ENCODE measurements at places on chromosomes 7 and 10.

GRCh38 chr10:24518981-24519597 lies 204.6 kb downstream of the ARHGAP21 start:
- H3K4me1 ChIP-seq: peaks cover 14% of the 10 kb centered on the region
- peak; percentile 28 for DNase-seq
- peaks cover 59% of the 10 kb centered on the region for H3K36me3 ChIP-seq
- H3K27ac ChIP-seq: peak overlapping the region; percentile 32
- H3K27me3 ChIP-seq: no peaks in the 10 kb centered on the region
- no peak overlapping the region for H3K4me3 ChIP-seq

DNA sequence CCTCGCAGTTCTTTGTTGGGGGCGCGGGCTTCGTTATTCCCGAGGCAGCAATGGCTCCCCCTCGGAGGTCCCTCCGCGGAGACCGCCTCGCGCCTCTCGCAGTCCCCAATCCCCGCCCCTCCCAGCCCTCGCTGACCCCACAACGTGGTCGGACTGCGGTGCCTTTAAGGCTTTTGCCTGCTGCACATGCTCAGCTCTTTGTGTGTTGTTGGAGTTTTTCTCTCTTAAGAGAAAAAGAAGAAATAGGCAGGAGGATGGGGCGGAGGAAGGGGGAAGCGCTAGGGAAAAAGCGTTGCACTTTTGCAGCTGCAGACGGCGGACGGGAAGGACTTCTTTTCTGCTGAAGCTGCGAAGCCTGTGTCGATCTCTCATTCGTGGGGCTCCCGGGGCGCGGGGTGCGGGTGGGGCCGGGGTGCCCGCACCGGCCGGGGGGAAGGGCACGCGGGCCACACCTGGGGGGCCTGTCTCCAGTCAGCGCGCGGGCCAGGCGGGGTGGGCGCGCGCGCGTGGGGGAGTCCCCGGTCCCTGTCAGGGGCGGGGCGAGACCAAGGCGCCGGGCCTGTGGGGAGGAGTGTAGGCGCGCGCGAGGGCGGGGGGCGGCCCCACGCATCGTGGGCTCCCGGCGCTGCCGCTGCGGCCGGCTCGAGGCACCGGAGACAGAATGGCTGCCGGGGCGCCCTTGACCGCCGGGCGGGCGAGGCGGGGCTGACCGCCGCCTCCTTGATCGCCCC lies 445 bp upstream of the ATRNL1 start:
- H3K27ac ChIP-seq: no peak overlapping the region
- peaks cover 18% of the 10 kb centered on the region for H3K4me1 ChIP-seq
- peaks cover 67% of the 10 kb centered on the region for H3K27me3 ChIP-seq
- no peak for DNase-seq

DNA sequence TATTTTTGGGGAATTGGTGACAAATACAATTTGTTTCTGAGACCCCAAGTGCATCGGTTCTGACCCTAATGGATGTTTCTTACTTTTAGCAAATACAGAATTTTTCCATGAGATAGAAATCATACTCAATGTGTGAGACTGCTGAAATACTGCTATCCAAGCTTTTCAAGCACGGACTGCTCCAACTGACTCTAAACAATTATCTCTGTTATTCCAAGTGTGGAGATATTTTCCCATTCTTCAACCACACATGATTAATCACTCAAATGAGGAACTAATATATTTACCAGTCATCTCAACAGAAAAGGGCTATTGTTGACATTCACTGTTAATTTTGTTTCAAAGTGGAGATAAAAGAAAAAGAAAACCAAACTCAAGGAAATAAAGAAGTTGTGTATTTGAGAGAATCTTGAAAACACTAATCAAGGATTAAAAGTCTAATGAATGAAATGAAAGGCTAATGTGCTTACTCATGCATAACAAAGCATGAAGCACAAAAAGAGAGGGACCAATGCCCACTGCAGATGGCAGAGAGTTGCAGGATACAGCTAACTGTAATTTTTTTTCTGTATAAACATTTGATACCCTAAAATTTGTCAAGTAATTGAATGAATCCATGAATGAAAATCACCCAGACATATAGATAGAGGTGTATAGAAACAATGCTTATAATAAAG lies 423.6 kb downstream of the DGKB start:
- no peak overlapping the region for H3K27ac ChIP-seq
- H3K4me1 ChIP-seq: no peaks in the 10 kb centered on the region
- no peaks in the 10 kb centered on the region for H3K36me3 ChIP-seq

- no peaks in the 10 kb centered on the region for H3K27me3 ChIP-seq
- peak overlapping the region; percentile 81 for H3K27ac ChIP-seq
- H3K4me1 ChIP-seq: peaks cover 10% of the 10 kb centered on the region
- H3K36me3 ChIP-seq: no peaks in the 10 kb centered on the region
Measured at GRCh38 chr7:34612661-34613060, 45.4 kb upstream of the NPSR1 start.

DNA sequence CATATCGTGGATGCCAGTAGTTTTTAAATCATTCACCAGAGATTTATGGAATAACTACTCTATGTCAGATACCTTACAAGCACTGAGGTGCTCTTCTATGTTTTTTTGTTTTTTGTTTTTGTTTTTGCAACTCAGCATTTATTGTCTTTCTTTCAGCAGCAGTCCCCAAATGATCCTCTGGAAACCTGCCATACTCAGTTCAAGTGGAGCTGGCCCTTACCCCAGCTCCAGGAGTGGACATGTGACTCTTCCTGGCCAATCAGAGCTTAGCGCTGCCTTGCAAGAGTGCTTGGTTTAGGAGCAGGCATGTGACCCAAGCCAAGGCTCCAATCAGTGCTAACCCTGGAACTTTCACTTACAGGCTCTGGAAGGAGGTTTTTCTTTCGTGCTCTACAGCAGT lies 356.6 kb upstream of the ZMIZ1 start:
- H3K27ac ChIP-seq: peak overlapping the region; percentile 42
- DNase-seq: peak; percentile 51
- no peaks in the 10 kb centered on the region for H3K36me3 ChIP-seq
- H3K4me1 ChIP-seq: peaks cover 18% of the 10 kb centered on the region
- no peak overlapping the region for H3K4me3 ChIP-seq

GRCh38 chr10:109259293-109259692 lies 664.0 kb downstream of the XPNPEP1 start:
- H3K4me3 ChIP-seq: no peak overlapping the region
- no peak for DNase-seq
- H3K36me3 ChIP-seq: no peaks in the 10 kb centered on the region
- H3K27me3 ChIP-seq: no peaks in the 10 kb centered on the region
- no peak overlapping the region for H3K27ac ChIP-seq

DNA sequence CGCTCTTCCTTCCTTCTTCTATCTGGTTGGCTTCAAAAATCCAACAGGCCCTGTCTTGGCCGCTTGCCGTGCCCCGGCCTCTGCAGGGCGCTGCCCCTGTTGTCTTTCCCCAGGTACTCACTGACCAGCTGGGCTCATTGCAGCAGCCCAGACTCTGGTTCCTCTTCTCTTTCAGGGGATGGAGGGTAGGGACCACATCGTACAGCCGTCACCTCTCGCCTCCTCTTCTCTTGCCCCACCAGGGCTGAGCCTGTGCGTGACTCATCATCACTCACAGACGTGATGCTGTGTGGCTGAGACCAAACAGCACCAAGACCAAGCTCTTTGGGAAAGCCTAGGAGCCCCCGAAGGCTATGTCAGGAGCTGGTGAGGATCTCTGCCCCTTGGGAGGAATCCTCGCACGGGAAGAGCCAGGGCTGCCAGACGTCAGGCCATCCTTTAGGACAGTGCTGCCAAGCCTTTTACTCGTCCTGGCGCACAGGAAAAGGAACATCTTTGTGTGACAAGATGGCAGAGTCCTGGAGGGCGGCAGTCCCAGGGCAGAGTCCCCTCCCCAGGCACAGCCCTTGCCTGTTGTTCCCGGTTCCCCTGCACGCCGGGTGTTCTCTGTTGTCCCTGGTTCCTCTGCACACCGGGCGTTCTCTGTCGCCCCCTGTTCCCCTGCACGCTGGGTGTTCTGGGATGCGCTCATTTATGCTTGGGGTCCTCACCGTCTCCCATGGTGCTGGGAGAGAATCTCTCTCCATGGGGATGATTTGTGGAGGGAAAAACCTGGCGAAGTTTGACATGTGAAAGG lies 188.5 kb upstream of the SHH start:
- H3K4me1 ChIP-seq: no peaks in the 10 kb centered on the region
- H3K4me3 ChIP-seq: no peak overlapping the region
- DNase-seq: no peak

- H3K4me1 ChIP-seq: peaks cover 38% of the 10 kb centered on the region
- no peaks in the 10 kb centered on the region for H3K36me3 ChIP-seq
- peaks cover 100% of the 10 kb centered on the region for H3K27me3 ChIP-seq
- no peak overlapping the region for H3K4me3 ChIP-seq
- no peak overlapping the region for H3K27ac ChIP-seq
Measured at GRCh38 chr7:101170617-101171441, 5.5 kb upstream of the VGF start.

GRCh38 chr7:43747328-43748105 lies 11.0 kb upstream of the BLVRA start:
- no peak overlapping the region for H3K4me3 ChIP-seq
- no peak for DNase-seq
- no peak overlapping the region for H3K27ac ChIP-seq

- no peaks in the 10 kb centered on the region for H3K27me3 ChIP-seq
- H3K4me1 ChIP-seq: peaks cover 26% of the 10 kb centered on the region
- H3K36me3 ChIP-seq: peaks cover 80% of the 10 kb centered on the region
- no peak overlapping the region for H3K27ac ChIP-seq
Measured at GRCh38 chr7:5359344-5359743, 64.3 kb downstream of the TNRC18 start.

DNA sequence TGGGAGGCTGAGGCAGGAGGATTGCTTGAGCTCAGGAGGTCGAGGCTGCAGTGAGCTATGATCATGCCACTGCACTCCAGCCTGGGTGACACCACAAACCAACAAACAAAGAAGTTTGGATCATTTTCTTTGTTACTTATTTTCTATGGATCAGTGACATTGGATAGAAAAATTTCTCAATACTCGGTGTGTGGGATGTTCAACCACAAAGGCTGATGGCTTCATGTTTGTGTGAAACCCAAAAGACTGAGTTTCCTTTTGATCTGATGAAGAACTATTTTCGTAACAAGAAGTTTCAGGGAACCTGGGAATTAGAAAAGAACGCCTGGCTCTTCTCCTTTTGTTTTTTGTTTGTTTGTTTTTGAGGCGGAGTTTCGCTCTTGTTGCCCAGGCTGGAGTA lies 104.0 kb downstream of the HOXA1 start:
- H3K4me3 ChIP-seq: no peak overlapping the region
- H3K4me1 ChIP-seq: no peaks in the 10 kb centered on the region
- H3K27me3 ChIP-seq: peaks cover 29% of the 10 kb centered on the region

DNA sequence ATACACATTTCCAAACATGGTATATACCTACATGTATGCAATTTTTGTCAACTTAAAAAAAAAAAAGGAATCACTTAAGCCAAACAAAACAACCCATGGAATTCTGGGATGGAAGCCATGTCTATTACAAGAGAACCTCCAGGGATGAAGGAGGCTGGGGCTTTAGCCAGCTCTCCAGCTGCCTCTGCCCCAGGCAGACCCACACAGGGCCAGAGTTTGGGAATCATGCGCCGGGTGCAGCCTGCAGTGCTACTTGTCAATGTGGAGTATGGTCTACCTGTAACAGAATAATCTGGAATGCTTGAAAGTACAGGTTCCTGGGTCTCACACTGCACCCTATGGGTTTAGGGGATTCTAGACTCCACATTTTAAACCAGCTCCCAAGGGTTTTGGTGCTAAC lies 10.8 kb downstream of the ATP6V0E2 start:
- no peaks in the 10 kb centered on the region for H3K27me3 ChIP-seq
- no peak overlapping the region for H3K4me3 ChIP-seq
- peaks cover 67% of the 10 kb centered on the region for H3K4me1 ChIP-seq
- H3K27ac ChIP-seq: peak overlapping the region; percentile 77
- DNase-seq: peak; percentile 61

- peak overlapping the region; percentile 55 for H3K4me3 ChIP-seq
- DNase-seq: no peak
- no peak overlapping the region for H3K27ac ChIP-seq
- peaks cover 25% of the 10 kb centered on the region for H3K4me1 ChIP-seq
- H3K27me3 ChIP-seq: no peaks in the 10 kb centered on the region
- no peaks in the 10 kb centered on the region for H3K36me3 ChIP-seq
Measured at GRCh38 chr7:1065263-1065584, 20.9 kb downstream of the GPR146 start.

DNA sequence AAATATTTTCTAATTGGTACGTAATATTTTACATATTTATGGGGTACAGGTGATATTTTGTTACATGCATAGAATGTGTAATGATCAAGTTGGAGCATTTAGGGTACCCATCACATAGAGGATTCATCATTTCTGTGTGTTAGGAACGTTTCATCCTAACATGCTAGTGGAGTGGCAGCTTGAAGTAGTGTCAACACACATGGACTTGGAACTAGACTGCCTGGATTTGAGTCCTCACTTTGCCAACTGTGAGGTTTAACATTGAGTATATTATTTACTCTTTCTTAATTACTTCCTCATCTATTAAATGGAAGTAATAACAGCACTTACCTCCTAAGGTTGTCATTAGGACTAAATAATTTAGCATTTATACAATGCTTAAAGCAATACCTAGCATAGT lies 241.9 kb downstream of the PLXDC2 start:
- H3K4me1 ChIP-seq: peaks cover 7% of the 10 kb centered on the region
- no peaks in the 10 kb centered on the region for H3K27me3 ChIP-seq
- no peak overlapping the region for H3K4me3 ChIP-seq
- H3K27ac ChIP-seq: no peak overlapping the region
- peaks cover 7% of the 10 kb centered on the region for H3K36me3 ChIP-seq

DNA sequence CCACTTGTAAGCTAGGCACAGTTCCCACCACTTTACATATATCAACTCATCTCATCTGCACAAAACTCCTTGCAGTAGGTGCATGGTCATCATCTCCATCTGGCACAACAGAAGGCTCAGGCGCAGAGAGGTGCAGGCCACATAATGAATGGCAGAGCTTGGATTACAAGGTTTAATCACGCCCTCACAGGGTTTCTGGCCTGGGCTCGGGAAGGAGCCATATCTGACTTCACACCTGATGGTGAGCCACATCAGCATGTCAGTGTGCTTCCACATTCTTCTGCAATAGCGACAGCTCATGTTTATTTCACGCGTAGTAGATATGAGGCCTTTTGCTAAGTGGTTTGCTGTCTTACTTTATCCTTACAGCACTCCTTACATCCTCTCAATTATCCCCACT lies 650.2 kb downstream of the INHBA start:
- H3K4me3 ChIP-seq: no peak overlapping the region
- H3K36me3 ChIP-seq: no peaks in the 10 kb centered on the region
- DNase-seq: no peak
- peaks cover 18% of the 10 kb centered on the region for H3K4me1 ChIP-seq
- no peaks in the 10 kb centered on the region for H3K27me3 ChIP-seq

DNA sequence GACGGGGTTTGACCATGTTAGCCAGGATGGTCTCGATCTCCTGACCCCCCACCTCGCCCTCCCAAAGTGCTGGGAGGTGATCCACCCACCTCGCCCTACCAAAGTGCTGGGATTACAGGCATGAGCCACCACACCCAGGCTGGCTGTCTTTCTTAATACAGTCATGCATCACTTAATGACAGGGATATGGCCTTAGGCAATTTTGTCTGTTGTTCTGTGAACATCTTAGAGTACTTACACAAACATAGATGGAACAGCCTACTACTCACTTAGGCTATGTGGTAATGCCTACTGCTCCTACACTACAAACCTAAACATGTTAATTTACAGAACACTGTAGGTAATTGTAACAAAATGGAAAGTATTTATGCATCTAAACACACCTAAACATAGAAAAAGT lies 106.6 kb upstream of the KCNMA1 start:
- H3K27me3 ChIP-seq: peaks cover 4% of the 10 kb centered on the region
- DNase-seq: no peak
- no peak overlapping the region for H3K4me3 ChIP-seq
- no peaks in the 10 kb centered on the region for H3K4me1 ChIP-seq

- H3K4me3 ChIP-seq: no peak overlapping the region
- H3K36me3 ChIP-seq: no peaks in the 10 kb centered on the region
- no peak overlapping the region for H3K27ac ChIP-seq
Measured at GRCh38 chr7:115059321-115059720, 137.4 kb downstream of the MDFIC start.

GRCh38 chr7:128094686-128095085 lies 63.4 kb upstream of the LRRC4 start:
- DNase-seq: no peak
- no peak overlapping the region for H3K4me3 ChIP-seq
